Psoas muscle (tissue), 8 donors: ENCODE measurements at places on chromosomes 4 and X. TPM values are rescaled to one million over a fixed set of nuclear protein-coding genes. Genes with fewer than 3 reads are reported as not detected.

Gene CAPN6
- 0.25 TPM for total RNA-seq

Gene PASD1
- not detected for total RNA-seq

GRCh38 chr4:147984065-147984777 is 252.3 kb downstream of the ARHGAP10 start:
- DNase-seq: no peak
- H3K36me3 ChIP-seq: no peaks in the 10 kb centered on the region
- H3K27me3 ChIP-seq: no peaks in the 10 kb centered on the region
- H3K27ac ChIP-seq: peak overlapping the region; percentile 79
- peak overlapping the region; percentile 27 for H3K4me3 ChIP-seq

GRCh38 chr4:16464651-16465050 is 238.4 kb upstream of the TAPT1 start:
- H3K27me3 ChIP-seq: peaks cover 1% of the 10 kb centered on the region
- H3K4me3 ChIP-seq: no peak overlapping the region
- no peak overlapping the region for H3K27ac ChIP-seq

- H3K4me1 ChIP-seq: peaks cover 20% of the 10 kb centered on the region
- no peak for DNase-seq
- H3K27ac ChIP-seq: peak overlapping the region; percentile 67
- H3K27me3 ChIP-seq: no peaks in the 10 kb centered on the region
Observed at GRCh38 chr4:139808808-139809756, 143.5 kb downstream of the MGST2 start.

Gene JCHAIN
- 0.50 TPM for total RNA-seq

- no peak overlapping the region for H3K4me3 ChIP-seq
- H3K27me3 ChIP-seq: no peaks in the 10 kb centered on the region
- no peak for DNase-seq
- H3K4me1 ChIP-seq: no peaks in the 10 kb centered on the region
- H3K36me3 ChIP-seq: no peaks in the 10 kb centered on the region
Observed at GRCh38 chr4:126395664-126396063, 1080.9 kb downstream of the FAT4 start.

GRCh38 chr4:41939016-41939626 is 3.9 kb downstream of the TMEM33 start:
- peaks cover 40% of the 10 kb centered on the region for H3K4me1 ChIP-seq
- peak overlapping the region; percentile 47 for H3K27ac ChIP-seq
- no peak for DNase-seq
- H3K36me3 ChIP-seq: peaks cover 42% of the 10 kb centered on the region

GRCh38 chrX:137067147-137067546 is 33.4 kb upstream of the GPR101 start:
- no peak overlapping the region for H3K27ac ChIP-seq
- H3K4me3 ChIP-seq: no peak overlapping the region
- H3K27me3 ChIP-seq: no peaks in the 10 kb centered on the region
- DNase-seq: no peak

DNA sequence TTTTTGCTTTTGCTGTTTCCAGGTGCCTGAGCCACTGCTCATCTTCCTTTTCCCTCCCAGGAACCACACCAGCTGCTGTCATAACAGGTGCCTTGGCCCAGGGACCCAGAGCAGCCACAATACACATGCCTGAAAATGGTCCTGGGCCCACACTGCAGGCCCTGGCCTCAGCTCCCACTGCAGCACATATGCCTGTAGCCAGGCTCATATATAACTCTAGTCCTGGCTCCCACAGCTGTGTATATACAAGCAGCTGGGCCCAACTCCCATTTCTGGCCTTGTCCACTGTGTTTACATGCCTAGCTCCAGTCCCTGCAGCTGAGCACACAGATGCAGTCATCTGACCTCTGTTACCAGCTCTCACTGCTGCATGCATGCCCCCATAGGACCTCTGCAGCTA is 930.5 kb downstream of the ADGRL3 start:
- no peak overlapping the region for H3K4me3 ChIP-seq
- no peak for DNase-seq
- H3K4me1 ChIP-seq: no peaks in the 10 kb centered on the region

Gene ADAM29
- total RNA-seq: not detected

GRCh38 chrX:105565856-105566255 is 256.5 kb upstream of the NRK start:
- no peaks in the 10 kb centered on the region for H3K36me3 ChIP-seq
- no peak for DNase-seq
- H3K27me3 ChIP-seq: no peaks in the 10 kb centered on the region
- H3K4me1 ChIP-seq: no peaks in the 10 kb centered on the region
- no peak overlapping the region for H3K27ac ChIP-seq
- H3K4me3 ChIP-seq: no peak overlapping the region
